ENCODE measurements at places on chromosomes 7 and 10.

DNA sequence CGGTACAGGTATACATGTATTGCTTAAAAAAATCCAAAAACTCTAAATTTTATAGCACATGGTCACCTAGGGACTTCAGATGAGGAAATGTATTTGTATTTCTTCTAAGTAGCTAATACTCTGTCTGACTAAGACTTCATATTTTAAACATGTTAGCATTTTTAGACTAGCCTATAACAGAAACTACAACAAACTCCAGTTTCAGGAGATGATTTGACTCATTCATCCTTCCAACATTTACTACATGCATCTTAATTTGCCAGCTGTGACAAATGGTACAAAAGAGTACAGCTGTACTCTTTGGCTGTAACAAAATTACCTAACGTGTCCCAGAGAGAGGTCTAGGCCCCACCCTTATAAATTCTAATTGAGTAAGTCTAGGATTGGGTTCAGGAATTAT, 22.2 kb downstream of the TMEM209 start:
- no peak for DNase-seq

DNA sequence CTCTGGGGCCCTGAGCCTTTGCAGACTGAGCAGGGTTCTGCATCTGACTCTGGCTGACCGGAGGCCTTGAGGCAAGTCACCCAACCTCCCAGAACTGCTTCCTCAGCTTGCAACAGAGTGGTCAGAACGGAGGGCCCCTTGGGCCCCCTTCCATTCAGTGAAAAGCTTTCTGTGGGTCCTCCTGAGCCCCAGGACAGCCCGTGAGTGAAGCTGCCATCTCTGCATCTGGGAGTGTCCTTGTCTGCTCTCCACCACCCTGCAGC, 224.7 kb downstream of the DNAJB6 start:
- DNase-seq, result no peak

DNA sequence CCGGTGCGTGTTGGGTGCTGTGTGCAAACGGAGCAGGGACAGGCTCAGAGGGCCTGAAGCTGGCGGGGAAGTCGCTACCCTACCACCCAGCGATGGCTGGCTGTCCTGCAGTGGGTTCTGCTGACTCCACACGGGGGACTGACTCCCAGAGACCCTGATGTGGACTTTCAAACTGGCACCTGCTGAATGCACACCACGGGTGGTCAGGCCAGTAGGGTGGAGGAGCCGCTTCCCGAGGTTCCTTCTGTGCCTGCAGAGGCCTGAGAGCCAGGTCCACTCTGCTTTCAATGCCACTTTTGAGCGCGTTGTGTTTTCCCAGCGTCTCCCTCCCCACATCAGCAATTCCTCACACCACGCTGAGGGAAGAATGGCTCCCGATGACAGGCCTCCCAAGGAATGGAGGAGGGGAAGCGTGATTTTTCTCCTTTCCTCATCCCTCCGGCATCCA, 135.3 kb downstream of the ADARB2 start:
- no peak for DNase-seq

- no peak for DNase-seq
These were observed 116.0 kb upstream of the ANKRD1 start for GRCh38 chr10:91036807-91037411.

- DNase-seq, result no peak
These were observed 74.7 kb upstream of the PRR15 start for GRCh38 chr7:29488977-29489376.

GRCh38 chr7:28358423-28358868, 53.9 kb upstream of the CREB5 start:
- DNase-seq, result no peak

DNA sequence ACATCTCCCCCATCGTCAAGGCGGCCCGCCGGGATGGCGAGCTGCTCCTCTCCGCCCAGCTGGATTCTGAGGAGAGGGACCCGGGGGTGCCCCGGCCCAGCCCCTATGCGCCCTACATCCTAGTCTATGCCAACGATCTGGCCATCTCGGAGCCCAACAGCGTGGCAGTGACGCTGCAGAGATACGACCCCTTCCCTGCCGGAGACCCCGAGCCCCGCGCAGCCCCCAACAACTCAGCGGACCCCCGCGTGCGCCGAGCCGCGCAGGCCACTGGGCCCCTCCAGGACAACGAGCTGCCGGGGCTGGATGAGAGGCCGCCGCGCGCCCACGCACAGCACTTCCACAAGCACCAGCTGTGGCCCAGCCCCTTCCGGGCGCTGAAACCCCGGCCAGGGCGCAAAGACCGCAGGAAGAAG, 10.1 kb downstream of the GDF10 start:
- DNase-seq, result no peak

DNA sequence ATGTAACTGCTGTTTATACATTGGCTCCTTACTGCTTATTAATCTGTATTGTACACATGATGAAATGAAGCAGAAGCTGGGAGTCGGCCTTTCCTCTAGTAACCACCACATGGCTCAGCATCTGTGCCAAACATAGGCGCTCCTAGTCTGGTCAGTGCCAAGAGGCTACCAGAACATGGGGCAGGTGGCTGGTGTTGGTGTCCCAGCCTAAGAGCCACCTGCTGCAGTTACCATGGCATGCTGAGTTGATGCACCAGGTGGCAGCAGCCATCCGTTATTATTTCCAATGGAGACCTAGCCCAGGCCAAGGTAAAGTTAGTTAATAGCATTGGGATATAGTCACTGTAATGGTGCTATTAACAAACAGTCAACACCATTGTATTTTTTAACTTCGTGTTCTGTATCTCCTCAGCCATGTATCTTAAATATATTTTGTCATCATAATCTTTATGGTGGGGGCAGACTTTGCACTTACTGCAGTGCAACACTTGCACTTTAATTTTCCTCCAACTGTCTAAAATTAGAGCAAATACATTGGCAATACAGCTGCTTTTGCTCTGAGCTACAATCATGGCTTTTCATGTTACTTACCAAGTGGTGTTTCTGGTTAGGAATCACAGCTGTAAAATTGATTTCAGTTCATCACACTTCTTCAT, 33.1 kb downstream of the HBP1 start:
- DNase-seq, result no peak

GRCh38 chr10:124256151-124256550, 162.6 kb downstream of the OAT start:
- no peak for DNase-seq

GRCh38 chr7:11428877-11429581, 403.0 kb downstream of the THSD7A start:
- no peak for DNase-seq

DNA sequence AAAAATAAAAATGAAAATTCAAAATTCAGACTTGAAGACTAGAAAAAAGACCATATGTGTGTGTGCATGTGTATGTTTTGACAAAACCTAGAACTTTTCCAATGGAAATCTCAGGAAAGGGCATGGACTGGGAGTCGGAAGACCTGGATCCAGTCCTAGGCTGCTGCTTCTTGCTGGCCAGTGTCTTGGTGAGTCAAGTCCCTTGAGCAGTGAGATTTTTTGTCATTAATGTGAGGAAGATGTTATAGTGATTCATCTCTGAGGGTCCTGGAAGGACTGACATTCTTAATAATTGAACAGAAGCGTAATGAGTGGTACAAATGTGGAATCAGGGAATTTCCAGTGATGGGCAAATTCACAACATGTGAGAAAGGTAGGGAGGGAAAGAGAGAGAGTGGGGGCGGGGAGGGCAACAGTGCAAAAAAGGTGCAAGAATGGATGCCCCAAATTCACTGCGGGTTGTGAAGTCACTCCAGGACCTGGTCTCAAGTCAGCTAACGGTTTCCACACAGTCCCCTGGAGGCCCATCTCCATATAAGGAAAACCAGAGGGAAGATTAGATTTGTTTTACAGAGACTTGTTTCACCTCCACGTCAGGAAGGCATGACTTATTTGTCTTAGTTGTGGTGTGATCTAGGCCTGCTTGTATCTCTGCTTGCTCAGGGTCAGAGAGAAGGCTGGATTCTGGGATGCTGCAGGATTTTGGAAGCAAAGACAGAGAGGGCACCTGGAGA, 201.7 kb downstream of the BUB3 start:
- no peak for DNase-seq

GRCh38 chr10:82942286-82943099, 1067.5 kb downstream of the NRG3 start:
- no peak for DNase-seq
